HFF-Myc (cell line): ENCODE measurements at places on chromosomes 1 and 21.
A peak's percentile ranks its signal among the peaks of the same experiment; 100 is the strongest.

GRCh38 chr21:44448651-44449131 is 6.6 kb upstream of the LRRC3 start:
- DNase-seq = no peak

DNA sequence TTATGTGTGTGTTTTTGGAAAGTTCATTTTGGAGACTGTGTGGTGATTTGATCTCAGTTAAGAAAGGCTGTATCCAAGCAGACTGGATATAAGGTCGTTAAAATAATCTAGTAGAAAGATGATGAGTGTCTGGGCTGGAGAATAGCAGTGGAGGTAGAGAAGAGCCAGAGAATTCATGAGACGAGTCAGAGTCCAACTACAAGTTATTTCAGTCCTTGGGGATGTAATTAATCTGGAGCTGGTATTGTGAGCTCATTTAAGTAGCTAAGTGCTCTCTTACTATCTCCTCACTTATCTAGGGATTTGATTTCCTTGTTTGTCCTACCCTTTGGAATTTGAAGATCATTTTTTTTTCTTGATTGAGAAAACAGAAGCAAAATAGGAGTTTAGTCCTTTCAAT is 1219.0 kb upstream of the ADGRL4 start:
- DNase-seq = no peak

DNA sequence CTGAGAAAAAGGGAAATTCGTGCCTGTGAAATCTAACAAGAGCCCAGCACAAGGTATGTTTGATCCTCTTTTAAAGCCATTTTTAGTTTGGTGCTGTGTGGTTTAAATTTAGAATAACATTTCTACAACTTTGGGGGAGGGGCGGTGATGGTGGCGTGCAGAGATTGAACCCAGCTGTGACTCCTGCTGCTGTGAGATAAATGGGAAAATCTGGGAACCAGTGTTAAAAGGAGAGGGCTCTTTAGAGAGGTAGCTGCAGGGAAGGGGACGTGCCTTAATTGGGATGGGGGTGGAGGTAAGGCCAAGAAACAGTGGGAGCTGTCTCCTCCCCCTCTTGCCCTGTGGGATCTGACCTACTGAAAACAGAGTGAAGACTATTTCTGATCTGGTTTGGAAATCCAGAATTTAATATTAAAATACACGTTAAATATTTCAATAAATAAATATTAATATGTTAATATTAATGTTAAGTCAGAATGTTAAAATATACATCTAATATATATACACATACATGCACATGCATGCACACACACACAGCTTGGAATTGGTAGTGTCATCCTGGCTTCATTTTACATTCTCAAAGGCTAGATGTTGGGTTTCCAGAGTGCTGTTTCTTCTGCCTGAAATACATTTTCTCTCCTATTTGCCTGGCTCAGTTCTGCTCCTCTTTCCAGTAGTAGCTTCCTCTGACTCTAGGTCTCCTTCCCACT is 30.1 kb upstream of the DNAJC6 start:
- no peak for DNase-seq

- DNase-seq = no peak
Observed at GRCh38 chr1:19478322-19478721, 7.0 kb downstream of the CAPZB start.

DNA sequence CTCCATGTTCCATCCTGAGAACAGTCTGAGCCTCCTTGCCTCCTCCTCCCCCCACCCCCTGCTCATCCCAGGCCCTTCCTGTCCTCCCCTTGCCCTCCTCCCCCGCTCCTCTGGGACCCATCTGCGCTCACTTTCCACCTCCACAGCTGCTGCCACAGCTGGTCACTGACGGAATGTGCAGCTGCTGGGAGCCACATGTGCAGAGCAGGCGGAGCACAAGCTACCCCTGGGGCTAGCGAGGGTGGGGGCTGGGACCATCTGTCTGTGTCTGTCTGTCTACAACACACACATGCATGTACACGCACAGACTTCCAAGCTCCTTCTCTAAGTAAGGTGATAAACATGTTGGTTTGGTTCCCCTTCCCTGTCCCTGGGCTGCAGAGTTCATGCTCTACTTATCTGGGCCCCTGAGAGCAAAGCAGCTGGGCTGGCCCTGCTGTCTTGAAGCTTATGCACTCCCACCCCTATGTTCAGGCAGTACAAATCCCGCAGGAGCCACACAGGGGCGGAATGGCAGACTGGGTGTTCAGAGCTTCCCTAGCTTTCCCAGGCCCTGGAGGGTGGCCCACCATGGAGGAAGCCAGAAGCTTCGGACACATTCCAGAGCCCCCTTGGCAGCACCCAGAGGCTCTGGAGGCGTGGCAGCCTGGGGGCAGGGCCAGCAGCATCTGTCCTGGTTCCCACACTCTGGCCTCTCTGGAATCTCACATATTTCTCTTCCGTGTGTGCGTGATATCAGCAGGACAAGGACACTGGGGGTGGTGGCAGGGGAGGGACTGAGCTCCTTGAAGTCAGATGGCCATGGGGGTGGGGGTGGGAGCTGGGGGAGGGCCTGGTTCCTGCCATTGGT is 7.0 kb upstream of the HEYL start:
- peak; percentile 87 for DNase-seq

DNA sequence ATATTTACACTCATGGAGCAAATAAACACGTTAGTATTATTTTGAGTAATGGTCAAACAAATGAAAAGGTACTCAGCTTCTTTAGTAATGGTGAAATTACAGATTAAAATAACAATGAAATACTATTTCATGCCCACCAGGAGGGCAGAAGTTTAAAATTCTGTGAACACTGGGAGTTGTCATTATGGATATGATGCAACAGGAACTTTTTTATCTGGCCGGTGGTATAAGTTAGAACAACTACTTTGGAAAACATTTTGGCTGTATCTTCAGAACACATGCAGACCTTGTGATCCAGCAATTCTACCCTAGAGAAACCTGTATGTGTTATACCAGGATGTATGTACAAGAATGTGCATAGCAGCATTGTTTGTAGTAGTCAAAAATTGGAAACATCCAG is 23.2 kb upstream of the PPP1R8 start:
- no peak for DNase-seq

DNA sequence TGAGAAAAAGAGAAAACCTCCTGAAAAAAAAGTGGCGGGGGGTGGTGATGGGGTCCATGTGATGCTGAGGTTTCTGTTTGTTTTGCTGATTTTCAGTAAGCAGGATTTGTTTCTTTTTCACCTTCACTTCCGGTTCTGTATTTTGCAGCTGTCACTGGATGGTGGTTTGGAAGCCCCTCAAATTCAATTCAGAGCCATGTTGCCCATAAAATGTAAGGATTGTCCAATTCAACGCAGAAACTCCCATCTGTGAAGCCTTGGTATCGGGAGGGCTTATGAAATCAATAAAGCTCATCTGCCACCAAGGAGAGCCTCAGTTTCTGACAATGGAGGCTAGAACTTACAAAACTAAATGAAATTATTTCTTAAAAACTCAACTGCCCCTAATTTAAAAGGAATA is 12.1 kb downstream of the CAPN8 start:
- no peak for DNase-seq

GRCh38 chr1:184161071-184161698 is 109.7 kb downstream of the TSEN15 start:
- no peak for DNase-seq

DNA sequence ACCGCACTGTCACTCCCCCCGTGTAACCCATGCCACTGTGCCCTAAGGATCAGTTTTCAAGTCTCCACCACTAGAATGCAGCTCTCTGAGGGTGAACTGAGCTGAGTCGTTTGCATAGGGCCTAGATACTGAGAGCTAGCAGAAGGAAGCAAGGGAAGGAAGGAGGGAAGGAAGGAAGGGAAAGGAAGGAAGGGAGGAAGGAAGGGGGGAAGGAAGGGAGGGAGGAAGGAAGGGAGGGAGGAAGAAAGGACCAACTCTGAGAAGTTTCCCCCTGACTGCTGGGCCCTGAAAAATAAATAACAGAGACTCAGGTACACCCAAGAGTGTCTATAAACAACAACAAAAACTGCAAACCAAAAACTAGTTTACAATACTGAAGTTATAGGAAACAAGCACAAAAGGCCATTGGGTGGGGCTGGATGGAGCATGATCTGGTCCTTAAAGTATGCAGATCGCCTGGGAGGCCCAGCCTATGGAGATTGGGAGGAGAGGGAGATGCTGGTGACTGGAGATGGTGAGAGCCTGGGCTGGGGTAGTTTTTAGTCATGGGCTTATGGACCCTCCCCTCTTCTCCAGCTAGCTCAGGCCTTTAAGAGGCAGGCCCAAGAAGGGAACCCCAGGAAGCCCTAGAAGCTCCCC is 1.7 kb upstream of the MRPS15 start:
- no peak for DNase-seq

- DNase-seq = no peak
Observed at GRCh38 chr1:182875889-182876288, 36.7 kb downstream of the DHX9 start.

DNA sequence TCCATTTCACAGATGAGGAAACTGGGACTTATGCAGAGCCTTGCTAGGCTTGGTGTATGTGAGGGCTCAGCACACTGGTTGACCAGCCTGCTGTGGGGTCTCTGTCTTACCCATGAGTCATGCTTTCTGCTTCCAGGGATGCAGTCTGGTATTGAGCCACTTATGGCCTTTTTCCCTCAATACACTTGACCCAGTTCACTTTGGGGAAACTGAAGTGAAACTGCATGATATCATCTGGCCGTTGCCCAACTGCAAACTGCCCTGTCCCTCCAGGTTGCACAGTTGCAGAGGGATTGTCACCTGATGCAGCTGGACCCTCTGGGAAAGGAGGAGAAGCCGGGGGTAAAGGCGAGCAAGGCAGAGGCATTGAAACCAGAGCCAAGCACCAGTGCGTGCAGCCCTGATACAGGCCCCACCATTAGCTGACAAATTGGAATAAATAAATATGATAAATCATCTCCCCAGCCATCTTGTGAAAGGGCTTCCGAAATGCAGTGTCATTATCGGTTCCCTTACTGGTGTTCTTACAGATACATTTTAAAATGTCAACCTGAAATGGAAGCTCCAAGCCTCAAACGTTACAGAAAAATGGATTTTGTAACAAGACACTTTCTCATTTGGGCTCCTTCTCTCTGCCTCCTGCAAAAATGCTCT is 39.3 kb upstream of the DUSP10 start:
- no peak for DNase-seq

DNA sequence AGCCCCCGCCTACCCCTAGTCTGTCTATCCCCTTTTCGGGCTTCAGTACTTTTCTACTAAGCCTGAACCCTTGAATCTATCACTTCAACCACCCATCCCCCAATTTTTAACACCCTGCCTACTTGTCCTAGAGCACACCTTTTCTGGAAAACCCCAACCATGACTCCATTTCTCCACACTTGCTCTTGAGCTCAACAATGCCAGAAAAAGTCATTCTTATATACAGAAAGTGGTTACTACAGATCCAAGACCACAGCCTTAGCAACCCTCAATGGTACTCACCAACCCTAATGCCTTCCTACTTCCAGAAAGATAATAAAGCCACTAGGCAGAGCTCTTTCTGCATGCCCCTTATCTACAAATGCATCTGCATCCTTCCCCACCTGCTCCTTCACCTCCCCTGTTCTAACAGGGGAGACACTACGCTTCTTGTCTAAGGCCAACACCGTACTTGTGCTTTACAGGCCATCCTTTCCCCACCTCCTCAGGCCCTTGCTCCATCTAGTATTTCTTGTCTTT is 41.2 kb downstream of the DMAP1 start:
- DNase-seq = no peak

GRCh38 chr1:114334297-114334696 is 176.7 kb downstream of the TRIM33 start:
- no peak for DNase-seq

DNA sequence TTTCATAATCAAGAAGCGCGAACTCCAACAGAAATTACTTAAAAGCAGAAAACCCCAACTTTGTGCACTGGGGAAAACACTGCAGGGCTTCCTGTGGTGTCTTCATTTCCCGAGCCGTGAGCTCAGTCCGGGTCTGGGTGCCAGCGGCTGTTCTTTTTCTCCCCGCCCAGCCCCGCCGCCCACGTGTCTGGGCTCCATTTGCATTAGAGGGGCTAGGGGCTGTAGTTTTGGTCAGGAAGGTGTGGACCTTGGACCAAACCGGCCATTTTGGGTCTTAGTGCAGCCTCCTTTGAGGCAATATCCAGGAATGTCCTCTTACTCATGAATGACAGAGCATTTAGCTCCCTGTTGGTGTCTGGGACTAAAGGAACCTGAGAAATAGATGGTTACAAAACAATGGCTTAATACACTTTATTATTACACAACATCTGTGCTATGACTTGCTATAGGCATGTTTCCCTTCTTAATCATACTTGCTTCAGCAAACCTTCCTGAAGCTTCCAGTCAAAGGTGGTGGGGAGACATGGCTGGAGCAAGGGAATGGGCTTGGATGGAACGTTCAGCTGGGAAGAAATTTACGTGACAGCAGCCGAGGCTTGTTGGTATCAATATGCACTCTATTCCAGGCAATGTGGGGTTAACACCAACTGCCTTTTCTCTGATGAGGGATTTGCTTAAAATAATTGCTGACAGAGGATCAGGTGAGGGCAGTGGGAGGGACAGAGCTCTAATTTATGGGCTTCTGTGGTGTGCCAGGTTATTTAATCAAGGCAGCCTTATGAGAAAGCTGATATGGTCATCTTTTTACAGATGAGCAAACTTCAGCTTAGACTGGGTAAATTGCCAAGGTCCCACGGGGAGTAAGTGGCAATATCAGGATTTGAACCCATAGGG is 1.1 kb downstream of the AGTRAP start:
- no peak for DNase-seq

GRCh38 chr21:34344584-34344983 is 19.2 kb upstream of the KCNE2 start:
- no peak for DNase-seq

GRCh38 chr1:9319208-9319788 is 26.6 kb downstream of the SPSB1 start:
- DNase-seq = no peak

DNA sequence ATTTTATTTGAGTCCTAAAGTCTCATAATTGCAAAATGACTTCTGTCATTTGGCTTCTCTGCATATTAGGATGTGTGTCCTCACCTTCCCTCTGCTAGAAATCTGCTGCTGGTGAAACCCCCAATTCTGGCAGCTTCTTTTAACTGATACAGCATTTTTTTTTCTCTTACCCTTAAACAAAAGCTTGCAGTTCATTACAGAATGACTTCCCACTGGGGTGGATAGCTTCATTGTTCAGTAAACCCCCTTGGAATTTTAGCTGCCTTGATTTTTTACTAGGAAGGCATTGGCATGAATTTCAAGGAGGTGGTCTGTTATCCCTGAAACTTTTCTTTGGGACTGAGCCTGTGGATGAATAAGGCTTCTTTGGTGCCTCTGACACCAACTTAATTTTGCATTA is 16.8 kb downstream of the TSEN15 start:
- DNase-seq = no peak

GRCh38 chr1:61120998-61121397 is 38.6 kb downstream of the NFIA start:
- no peak for DNase-seq

DNA sequence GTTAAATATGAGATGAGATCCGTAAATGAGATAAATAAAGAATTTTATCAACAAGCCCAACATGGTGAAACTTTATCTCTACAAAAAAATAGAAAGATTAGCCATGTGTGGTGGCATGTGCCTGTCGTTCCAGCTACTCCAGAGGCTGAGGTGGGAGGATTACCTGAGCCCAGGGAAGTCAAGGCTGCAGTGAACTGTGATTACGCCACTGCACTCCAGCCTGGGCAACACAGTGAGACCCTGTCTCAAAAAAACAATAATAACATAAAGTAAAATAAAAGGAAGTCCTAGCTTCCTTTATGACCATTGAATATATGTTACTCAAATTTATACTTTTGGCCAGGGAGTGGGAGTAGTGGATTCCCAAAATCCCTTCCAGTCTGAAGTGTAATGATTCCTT is 48.7 kb upstream of the TEKT2 start:
- DNase-seq = no peak
